H9 (cell line): ENCODE measurements at places on chromosomes 2 and 18.

GRCh38 chr2:42351864-42352263 is 9.2 kb downstream of the COX7A2L start:
- DNase-seq: no peak

DNA sequence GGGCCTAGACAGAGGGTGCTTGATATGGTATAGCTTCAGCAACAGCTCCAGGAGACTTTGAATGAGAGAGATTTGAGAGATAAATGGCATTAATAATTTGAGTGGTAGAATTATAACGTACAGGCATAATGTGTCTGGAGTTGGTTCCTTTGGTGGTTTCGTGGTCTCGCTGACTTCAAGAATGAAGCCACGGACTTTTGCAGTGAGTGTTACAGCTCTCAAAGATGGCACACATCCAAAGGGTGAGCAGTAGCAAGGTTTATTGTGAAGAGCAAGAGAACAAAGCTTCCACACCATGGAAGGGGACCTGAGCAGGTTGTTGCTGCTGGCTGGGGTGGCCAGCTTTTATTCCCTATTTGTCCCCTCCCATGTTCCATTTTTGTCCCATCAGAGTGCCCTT is 23.1 kb downstream of the PDCD1 start:
- no peak for DNase-seq

- DNase-seq: no peak
Measured at GRCh38 chr18:28736951-28737350, 560.0 kb upstream of the CDH2 start.

GRCh38 chr18:77013811-77014521 is 118.6 kb downstream of the MBP start:
- DNase-seq: no peak

GRCh38 chr18:21080576-21080975 is 31.0 kb downstream of the ROCK1 start:
- no peak for DNase-seq

GRCh38 chr2:144006139-144006538 is 513.8 kb downstream of the ZEB2 start:
- DNase-seq: no peak

DNA sequence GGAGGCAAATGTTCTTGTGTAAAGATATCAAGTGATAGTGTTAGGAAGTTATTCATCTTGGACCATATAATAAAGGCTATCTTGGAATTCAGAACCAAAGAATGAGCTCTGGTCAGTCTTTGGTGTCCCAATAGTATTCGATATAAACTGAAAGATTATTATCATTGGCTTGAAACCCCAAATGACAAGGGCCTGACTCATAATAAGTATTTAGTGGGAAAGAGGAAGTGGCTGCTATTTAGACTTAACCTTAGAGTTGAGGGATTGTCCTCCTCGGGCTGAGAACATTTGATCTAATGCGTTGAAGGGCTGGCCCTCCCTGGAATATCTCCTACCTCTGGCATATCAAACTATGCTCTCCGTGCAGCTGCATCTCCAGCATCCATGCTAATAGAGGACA is 67.5 kb downstream of the CDH20 start:
- DNase-seq: no peak

DNA sequence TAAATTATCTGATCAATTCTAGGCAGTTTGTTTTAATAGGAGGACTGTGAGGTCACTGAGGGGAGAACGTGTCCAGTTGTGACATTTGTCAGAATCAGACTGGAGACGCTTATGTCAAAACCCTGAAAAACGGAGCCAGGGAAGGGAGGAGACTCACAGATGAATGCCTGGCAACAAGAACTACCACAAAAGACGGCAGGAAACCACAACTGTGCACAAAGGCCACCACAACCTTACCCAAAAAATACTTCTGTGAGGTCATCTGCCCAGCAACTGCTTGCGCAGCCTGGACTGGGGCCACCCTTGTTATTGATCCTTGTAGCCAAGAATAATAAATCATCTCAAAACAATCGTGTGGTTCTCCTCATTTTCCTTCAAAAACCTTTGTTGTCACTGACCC is 173.0 kb upstream of the ALKAL2 start:
- DNase-seq: peak; percentile 1

GRCh38 chr2:15753811-15754702 is 162.4 kb downstream of the DDX1 start:
- DNase-seq: peak; percentile 6

DNA sequence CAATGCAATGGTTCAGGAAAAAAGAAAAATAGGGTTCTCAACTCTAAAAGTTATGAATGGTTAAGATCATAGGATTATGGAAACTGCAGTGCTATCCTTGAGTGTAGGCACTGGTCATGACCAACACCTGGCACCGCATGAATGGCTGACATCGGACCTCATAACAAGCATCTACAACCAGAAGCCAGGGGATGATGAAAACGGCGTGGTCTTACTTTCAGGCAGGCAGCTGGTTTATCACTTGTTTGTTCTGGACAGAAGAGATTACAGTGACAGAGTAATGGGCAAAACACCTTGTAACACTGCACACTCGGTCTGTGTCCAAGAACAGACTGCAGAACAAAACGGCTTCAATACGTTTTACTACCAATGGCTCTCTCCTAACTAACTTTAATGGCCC is 132.8 kb downstream of the STK39 start:
- DNase-seq: no peak

DNA sequence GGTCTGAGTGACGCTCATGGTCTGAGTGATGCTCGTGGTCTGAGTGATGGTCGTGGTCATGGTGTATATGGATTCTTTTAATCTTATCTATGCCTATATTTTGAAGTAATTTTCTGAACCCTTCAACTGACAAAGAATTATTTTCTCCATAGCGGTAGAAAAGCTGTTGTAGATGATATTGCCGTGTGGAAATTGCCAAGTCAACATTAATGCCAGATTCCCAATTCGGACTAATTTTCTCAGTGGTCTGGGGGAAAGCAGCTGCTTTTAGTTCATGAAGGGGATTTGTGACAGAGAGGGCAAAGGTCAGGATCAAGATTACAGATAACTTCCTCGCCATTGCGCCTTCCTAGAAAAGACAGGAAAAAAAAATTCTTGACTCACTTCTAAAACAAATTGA is 2.5 kb downstream of the SLC39A6 start:
- DNase-seq: no peak

DNA sequence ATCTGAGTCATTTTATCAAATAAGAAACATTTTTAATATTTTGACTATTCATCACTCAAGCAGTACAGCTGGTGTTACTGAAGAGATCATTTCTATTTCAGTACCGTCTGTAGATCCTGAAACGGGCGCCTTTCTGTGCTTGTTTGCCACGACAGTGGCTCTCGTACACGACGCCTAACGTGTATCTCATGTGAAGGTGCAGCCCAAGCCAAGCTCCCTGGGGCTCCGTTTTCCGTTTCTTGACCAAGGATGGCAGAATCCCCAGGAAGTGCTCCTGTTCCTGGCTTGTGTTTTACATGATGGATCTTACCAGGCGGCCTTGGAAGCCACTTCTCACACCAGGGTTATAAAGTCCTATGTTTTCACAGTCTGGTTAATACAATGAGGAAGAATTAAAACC is 320.6 kb downstream of the GBX2 start:
- DNase-seq: no peak

DNA sequence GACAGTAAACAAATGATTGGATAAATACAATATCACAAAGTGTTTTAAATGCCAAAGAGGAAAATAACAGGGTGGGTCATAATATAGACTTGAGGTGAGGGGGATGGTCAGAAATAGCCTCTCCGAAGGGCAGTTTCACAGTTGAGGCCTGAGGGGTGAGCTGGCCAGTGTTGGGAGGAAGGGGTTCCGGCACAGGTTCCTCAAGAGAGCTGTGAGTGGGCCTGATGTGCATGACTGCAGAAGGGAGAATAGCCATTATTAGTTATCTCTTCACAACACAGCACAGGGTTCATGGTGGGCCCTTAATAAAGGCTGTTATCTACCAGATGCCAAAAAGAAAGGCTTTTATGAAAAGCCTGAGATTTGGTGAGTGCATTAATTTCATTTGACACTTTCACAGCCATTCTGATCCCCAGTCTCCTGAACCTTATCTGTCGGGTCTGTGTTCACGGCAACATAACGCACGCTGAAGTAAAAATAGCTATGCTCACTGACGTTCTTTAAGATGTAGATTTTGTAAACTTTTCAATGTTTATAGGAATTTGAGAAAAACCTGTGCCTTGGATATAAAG is 39.6 kb downstream of the POLR1A start:
- peak; percentile 7 for DNase-seq

GRCh38 chr2:136179602-136179975 is 61.6 kb upstream of the CXCR4 start:
- no peak for DNase-seq

- DNase-seq: no peak
Measured at GRCh38 chr2:20122864-20123263, 71.4 kb upstream of the LAPTM4A start.

DNA sequence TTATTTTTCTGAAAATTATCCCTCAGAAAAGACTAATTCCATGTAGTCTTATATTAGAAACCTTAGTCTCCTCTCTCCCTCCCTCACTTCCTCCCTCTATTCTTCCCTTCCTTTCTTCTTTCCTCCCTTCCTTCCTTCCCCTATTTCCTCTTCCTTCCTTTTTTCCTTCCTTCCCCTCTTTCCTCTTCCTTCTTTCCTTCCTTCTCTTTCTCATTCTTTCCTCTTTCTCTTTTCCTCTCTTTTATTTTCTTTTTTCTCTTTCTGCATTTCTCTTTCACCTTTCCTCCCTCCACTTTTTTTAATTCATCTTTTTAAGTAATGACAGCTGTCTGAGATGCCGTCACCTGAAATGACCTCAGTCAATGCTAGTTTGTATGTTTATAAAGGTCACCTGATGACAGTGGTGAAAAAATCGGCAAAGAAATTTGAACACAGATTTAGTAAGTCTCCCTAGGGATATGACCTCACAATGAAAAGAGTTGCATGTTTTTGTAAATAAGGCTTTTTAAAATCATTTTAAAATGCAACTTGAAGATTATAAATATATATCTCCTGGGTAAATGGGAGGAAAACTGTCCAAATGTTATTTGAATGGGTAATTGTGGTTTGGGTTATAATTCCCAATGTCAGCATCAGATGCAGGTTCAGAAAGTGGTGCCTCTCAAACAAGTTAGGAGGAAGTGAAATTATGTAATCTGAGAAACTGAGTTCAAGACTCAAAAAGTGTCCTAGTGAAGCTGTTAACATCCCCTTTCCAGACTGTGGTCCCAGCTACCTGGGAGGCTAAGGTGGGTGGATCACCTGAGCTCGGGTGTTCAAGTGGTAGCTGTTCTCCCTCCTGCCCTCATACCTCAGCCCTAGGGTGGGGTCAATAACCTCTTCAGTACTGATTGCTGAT is 90.3 kb upstream of the ST3GAL5 start:
- no peak for DNase-seq

DNA sequence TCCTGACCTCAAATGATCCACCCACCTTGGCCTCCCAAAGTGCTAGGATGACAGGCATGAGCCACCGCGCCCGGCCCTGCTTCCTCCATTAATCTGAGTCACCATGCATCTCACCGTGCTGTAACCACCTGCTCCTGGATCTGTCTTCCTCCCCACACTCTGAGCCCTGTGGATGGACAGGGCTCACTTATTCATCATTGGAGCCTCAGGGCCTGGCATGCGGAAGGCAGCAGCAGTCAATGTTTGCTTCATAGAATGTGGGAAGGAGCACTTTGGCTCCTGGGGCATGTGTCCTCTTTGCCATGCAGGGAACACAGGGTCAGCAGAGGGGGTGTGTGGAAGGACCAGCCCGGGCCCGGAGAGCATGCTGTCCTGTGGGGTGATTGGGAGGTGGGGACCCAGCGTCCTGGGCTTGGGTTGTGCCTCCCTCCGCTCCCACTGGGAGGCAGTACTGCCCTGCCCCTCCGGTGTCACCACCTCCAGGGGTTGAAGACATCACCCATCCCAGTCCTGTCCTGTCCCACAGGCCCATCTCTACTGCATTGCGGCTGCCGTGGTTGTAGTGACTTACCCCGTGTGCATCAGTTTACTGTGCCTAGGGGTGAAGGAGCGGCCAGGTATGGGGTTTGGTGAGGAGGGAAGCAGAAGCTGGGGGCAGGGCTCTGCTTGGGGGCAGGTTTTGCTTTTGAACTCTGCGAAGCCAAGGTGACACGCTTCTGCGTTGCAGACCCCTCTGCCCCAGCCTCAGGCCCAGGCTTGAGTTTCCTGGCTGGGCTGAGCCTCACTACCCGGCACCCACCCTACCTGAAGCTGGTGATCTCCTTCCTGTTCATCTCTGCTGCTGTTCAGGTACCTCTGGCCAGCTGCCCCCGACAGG is 11.5 kb downstream of the MFSD2B start:
- peak; percentile 85 for DNase-seq

GRCh38 chr2:227677928-227678327 is 11.3 kb downstream of the SCYGR5 start:
- DNase-seq: no peak

DNA sequence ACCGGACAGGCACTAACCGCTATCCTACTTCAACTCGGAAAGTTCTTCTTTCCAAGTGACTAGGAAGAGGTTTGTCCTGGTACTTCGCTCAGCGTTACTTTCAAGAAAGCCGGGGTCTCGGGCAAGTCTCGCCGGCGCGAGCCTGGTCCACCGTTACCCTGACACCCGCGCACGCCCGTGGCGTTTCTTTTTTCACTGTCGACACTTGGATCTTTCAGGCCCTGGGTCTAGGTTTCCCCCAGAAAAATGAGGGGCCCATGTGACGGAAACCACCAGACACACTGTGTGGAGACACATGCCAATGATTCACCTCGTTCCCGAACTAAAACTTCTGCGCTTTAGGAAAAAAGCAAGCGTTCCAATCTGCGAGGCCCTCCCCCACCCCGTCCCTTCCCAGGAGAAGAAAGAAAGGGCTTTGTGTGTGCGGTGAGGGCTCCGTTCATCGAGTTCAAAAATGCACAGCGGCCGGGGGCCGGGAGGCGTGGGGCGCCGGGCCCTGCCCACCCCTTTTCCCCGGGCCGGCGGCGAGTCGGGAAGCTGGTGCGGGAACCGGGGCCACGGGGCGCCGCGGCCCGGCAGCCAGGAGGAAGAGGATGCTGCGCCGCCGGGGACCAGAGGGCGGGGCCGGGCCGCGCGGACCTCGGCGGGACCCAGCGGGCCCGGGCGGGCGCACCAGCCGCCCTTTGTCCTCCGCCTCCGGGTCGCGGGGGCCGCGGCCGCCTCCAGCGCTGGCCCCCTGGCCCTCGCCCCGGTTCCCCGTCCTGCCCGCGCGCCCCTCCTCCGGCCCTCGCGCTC is 2.6 kb downstream of the ZNF521 start:
- DNase-seq: peak; percentile 43

DNA sequence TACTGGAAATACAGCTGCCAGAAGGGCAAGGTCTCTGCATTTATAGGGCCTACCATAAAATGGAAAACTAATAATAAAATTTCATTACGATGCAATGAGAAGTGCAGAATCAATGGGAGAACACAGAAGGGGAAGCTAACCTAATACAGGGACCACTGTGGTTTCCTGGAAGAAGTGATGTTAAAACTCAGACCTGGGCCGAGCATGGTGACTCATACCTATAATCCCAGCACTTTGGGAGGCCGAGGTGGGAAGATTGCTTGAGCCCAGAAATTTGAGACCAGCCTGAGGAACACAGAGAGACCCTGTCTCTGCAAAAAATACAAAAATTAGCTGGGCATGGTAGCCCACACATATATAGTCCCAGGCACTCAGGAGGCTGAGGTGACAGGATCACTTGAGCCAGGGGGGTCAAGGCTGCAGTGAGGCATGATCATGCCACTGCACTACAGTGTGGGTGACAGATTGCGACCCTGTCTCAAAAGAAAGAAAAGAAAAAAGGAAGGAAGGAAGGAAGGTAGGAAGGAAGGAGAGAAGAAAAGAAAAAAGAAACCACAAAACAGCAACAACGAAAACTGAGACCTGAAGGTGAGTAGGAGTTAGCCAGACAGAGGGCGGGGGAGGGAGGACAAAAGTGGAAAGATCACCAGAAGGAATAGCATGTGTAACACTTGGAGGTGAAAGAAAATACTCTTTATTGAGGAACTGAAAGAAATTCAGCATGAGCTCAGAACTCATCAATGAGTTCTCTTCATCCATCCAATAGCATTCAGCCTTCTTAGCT is 58.3 kb upstream of the DTNA start:
- no peak for DNase-seq
